Activated CD4-positive, alpha-beta T cell treated with anti-CD3 and anti-CD28 coated beads for 1 hour (primary cell): ENCODE measurements at places on chromosomes 13 and 19.

GRCh38 chr13:85806553-85807175 lies 7.4 kb upstream of the SLITRK6 start:
- no peak for DNase-seq

DNA sequence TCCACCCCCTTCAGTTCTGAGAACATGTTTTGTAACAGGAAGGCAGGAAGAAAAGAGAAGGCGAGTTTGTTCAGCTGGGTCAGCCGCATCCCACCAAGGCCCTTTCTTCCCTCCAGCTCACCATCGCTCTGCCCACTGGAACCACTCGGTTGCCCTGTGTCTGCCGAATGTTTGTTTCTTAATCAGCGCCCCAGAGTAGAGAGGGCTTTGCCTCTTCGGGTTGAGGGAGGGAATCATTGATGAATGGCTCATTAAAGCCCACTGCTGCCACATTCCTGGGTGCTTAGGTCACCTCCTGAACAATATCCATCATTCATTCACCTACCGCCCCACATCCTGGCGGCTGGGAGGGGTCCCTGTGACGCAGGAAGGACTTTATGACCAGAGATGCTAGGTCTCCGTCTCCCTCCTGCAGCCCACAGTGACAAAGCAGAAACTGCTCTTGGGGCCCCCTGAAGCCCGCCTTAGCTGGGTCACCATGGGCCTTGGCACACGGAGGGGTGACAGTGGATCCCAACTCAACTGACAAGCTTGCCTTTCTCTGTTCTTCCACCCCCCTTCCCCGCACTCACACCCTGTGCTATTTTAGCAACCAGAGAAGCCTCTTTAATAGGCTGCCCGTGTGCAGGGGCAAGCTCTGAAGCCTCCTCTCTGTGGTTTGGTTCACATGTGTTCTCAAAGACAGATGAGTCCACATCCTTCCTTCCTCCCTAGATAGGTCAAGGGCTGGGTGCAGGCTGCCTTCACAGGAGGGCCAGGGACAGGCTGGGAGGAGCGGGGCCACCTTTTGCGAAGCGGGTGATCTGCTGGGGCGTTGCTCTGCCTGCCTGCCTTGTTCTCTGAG lies 46.2 kb downstream of the ACTN4 start:
- DNase-seq: no peak

DNA sequence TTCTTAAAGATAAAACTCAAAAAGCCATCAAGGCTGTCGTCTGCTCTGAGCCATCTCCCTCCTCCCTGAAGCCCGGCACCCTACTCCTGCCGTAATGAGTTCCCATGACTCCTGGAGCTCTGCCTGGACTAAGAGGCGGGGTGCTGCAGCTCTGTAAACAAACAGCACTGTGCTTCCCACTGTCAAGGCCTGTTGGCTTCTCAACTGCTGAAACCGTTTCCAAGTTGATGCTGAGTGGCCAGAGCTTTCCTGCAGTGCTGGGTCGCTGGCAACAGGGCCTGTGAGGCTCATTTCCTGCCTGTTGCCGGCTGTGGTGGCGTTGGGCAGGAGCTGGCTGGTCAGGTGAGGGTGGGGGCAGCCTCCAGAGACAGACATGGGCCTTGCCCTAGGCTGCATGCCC lies 26.7 kb upstream of the ISYNA1 start:
- no peak for DNase-seq

DNA sequence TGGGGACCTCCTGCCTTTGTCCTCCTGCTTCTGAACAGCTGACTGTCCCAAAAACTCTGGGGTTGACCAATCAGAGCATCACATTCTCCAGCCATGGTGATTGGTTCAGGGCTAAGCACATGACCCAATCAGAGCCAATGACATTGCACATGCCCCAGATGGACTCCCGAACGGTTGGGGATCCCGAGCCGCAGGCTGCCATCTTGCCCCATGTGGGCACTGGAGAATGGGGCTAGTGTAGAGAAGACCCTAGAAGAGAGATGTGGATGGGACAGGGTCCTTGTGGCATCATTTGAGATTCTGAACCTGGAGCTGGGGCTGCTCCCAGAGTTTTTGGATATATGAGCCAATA lies 31.3 kb upstream of the PEPD start:
- DNase-seq: no peak

DNA sequence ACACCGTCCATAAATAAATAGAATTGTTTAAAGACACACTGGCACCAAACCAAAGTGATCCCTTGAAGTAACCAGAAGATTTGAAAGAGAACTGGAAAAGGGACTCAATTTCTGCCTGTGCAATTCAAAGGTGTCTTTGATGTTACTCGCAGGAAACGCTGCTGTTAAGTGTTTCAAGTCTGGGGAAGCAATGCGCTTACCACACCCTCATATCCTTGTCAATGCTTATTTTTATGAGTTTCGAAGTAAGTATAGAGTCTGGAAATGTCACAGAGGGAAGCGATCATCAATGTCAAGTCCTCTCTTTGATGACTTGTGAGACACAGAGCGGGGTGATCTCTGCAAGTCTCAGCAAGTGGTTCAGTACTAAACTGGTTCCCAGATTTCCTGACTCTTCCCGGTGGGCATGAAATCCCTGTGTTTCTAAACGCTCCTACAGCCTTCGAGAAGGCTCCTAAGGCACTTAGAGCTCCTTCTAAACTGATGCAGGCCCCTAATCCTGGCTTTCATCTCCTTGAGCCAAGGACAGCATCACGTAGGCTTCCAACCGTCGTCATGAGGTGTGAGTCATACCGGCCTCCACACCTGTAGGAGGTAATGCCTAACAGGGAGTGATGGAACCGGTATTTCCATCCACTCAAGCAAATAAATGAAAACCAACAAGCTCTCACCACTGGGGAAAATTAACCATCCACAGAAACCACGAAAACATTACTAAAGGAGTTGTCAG lies 22.8 kb downstream of the SYDE1 start:
- no peak for DNase-seq
